ENCODE measurements at places on chromosomes 16 and 17. TPM values are rescaled to one million over a fixed set of nuclear protein-coding genes. Genes with fewer than 3 reads are reported as not detected.

DNA sequence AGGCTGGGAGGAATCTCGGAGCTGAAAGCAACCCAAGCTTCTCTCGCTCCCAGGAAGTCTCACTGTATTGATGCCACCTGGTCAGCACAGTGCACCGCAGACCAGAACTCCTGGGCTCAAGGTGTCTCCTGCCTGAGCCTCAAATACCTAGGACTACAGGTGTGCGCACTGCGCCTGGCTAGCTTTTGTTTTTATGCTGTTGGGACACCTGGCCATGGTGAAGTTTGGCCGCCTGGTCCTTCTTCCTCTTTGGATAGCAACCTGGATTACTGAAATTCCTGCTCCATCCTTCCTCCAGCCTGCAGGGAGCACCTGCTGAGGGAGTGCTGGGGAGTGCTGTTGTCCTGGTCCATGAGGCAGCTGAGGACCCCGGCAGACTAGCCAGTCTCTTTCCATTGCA, 56.6 kb downstream of the COTL1 start:
- DNase-seq = no peak

DNA sequence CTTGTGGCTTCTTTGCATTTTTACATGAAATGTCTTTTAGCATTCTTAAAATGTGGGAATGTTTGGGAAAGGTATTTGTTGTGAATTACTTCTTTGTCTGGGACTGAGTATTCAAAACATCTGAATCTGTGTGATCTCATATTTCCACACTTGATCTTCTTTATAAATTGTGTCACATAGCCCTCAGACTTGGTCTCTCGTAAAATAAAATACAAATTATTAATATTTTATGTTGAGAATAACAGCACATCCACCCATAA, 81.9 kb downstream of the TUBD1 start:
- no peak for DNase-seq

DNA sequence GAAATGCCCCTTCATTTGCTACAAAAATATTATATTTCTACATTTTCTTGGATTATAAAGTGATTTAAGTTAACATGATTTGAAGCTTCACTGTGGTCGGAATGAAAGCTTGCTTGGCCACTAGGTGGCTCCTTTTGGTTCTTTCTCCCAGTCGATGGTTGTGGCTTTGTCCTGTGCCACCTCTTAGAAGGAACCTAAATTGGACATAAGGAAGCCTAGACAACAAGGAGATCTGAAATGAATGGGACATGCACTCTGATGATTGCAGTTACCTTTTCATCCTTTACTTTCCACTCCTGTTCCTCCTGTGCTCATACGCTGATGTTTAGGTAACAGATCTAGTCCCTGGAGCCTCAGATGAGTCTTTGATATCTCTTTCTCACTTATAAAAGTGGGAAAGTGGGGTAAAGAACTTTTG, 39.2 kb downstream of the FTO start:
- DNase-seq = no peak

Gene KRT14
- polyA plus RNA-seq = not detected

DNA sequence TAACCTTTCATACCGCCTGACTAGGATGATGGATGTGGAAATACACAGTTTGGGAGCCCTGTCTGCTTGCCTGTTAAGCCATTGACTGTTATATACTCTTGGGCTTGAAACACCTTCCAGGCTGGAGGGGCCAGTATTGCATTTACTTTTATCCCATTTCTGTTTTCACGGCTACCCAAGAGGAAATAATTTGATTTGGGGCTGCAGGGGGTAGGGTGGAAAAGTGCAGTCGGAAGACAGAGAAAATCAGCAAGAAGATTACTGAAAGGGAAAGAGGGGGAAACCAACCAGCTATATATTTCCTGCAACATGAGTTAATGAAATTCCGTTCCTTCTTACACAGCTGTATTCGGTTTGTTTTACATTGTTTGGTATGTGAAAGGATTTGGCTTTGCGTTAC, 202.5 kb downstream of the CDH13 start:
- no peak for DNase-seq

Gene VMO1
- 0.78 TPM for polyA plus RNA-seq

DNA sequence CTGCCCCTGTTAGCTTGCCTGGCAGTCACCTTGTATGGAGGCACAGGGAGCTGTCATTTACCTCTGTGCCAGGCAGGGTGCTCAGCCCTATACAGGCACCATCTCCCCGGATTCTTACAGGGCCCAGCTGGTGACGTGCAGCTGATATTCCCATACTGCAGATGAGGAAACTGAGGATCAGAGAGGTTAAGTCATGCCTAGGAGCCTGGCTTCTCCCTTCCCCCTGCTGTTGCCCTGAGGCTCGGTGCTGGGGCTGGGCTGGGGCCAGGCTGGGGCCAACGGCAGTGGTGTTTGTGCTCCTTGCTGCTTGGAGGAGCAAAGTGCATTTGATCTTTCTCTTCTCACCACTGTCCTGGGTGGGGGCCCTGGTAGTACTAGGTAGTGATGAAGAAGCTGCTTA, 54.7 kb upstream of the IL34 start:
- no peak for DNase-seq

Gene DYNLRB2
- 7.6 TPM for polyA plus RNA-seq

DNA sequence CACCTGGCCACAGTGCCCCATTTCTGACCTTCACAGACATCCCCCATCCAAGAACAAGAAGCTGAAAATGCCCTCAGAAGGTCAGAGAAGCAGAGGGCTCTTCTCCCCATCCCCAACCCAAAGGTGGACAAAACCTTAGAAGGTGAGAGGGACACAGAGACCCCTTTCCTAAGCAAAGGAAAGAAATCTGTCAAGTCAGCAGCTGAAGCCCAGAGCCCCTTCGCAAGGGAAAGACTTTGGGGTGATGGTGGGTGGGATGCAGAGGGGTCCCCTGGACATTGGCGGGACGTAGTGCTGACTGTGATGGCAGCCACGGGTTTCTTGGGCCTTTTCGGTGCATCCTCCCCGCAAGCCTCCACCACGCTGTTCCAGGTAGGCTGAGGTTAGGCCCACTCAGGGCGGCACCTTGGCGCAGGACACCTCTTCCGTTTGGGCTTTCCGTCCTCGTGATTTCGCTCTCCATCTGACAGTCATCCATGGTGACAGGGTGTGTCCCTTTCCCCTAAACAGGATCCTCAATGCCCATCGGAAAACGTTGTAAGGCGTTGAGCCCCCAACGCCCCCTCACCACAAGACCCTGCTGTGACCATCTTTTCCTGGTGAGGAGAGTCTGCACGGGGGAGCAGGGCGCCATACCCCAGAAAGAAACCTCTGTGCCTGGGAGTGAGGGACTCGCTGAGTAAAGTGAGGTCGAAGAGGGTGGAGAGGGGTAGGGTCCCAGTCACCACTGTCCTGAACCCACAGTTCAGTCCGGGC, 10.7 kb upstream of the GSDMA start:
- no peak for DNase-seq

Gene VTN
- 19.4 TPM for polyA plus RNA-seq

Gene SLC16A11
- polyA plus RNA-seq = 0.53 TPM

DNA sequence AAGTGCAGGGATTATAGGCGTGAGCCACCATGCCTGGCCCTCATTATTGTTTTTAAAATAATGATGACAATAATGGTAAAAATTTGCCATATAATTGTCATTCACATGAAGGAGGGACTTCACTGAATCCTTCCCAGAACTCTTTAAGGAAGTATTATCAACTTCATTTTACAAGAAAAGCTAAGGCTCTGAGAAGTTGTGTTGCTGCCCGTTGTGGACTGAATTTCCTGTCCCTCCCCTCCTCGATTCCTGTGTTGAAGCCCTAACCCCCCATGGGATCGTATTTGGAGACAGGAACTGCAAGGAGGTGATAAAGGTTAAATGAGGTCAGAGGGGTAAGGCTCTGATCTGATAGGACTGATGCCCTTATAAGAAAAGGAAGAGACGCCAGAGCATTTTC, 458.0 kb downstream of the HAPSTR1 start:
- DNase-seq = no peak

Gene GAS7
- 16.9 TPM for polyA plus RNA-seq

DNA sequence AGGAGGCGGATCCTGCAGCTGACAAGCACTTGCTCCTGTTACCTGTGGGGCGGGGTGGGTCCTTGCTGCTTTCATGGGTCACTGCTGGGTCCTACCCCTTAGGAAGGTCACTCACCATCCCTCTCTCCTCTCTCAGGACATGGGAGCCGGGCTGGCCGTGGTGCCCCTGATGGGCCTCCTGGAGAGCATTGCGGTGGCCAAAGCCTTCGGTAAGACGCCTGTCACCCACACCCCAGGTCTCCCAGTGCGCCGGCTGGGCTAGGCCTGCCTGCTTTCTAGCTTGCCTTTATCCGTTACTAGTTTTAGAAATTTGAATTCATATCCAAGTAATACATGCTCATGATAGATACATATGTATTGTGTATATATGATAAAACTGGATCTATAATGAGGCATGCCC, 17.2 kb downstream of the SLC26A11 start:
- no peak for DNase-seq

Gene PRRT2
- polyA plus RNA-seq = 18.1 TPM

DNA sequence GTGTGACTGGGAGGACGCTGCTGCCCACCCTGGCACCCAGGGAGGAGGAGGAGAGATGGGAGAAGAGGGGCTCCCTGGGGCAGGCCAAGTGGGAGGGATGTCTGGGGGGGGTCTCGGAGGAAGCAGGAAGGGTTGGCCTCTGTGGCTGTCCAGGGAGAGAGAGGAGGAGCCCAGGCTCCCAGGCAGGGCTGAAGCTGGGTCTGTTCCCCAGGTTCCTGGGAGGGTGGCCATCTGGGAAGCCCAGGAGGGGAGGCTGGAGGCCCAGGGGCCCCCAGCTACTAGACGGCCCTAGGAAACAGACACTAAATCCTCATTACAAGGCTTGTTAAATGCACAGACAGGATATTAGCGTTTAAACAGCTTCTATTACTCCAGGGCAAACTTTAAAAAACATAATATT, 139.8 kb downstream of the ENGASE start:
- DNase-seq = no peak

DNA sequence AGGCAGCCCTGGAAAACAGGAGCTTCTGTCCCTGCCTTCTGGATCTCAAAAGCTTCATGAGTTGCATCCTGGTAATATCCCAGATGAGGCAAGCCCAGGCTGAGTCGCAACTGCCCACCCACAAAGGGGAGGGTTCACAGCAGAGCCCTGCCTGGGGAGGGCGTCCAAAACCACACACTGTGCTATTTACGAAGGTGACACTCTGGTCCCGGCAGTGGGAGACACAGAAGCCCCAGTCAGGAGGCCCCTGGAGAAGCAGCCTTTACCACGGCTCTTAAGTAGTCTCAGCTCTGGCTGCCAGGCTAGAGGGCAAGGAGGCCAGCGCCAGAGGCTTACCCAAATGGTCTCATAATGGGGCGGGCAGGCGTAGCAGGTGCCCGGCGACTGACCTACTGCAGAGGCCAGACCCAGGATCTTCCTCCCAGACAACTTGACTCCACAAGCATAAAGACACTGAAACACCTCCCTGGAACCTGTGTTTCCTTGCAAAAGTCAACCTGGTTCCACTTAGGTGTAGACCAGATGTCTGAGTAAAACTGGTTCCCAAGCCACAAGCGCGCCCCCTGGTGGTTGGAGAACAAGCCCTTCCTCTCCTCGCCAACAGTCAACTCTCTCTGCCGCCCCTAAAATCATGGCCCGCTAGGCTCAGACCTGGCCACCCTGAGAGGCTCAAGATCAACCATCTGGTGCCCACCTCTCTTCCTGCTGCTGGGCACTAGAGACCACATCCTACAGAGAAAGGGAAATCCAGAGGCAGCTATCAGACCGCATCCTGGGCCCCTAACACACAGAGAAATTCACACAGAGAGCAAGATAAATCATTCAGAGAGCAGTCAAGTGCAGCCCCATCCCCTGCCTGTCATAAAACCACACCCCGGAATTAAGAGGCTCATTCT, 5.2 kb downstream of the AXIN2 start:
- no peak for DNase-seq

- DNase-seq = no peak
These were observed 109.1 kb downstream of the ZFHX3 start for GRCh38 chr16:72938795-72939164.

GRCh38 chr16:87138316-87138715, 178.9 kb downstream of the C16orf95 start:
- DNase-seq = no peak

DNA sequence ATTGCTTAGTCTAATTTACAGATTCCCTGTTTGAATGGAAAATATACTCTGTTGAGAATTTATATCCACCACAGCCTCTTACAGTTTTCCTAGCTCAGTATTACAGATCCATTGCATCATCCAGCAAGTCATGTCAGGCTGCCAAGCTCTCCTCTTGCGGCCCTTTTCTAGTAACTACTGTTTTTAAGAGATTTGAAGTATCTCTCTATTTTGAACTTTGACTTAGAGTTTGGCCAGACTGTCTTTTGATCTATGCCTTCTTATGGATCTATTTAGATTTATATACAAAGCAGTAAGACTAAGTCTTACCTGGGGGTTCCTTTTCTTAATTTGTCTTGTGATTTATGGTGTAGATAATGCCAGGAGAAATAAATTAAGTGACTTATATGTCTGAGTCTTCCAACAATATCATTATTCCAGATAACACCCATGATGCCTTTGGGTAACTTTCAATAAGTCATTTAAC, 53.1 kb upstream of the ABCC11 start:
- DNase-seq = no peak

Gene RASD1
- polyA plus RNA-seq = 0.83 TPM

Gene ANKFN1
- 0.70 TPM for polyA plus RNA-seq

DNA sequence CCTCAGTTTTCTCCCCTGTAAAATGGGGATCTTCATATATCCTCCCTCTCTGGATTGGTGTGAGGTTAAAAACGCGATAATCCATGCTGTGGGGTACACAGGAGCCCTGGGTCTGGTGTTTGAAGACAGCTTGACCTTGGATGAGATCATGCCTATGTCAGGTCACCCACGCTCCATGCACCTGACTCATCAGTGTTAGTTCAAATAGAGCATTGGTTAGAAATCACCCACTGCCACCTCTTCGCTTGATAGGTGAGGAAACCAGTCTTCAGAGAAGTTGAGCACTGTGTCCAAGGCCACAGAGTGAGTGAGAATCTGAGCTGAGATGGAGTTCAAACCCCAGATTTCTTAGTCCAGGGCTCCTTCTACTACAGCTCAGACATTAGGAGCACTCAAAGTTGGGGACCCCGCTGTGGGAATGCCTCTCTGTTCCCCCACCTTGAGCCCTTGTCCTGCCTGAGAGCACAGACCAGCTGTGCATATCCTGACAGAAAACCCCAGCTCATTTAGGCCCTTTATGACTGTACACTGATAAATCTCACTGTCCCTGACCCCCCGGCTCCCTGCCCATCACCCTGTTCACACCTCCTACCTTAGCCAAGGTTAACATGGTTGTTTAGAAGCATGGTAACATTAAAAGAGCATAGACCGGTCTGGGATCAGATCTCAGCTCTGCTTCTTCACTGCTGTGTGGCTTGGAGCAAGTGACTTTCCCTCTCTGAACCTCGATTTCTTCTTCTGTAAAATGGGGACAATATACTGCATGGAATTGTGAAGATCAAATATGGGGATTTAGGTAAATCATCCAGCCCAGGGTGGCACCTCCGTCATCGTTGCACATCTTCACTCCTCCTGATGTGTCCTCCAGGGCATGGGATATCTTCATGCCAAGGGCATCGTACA, 22.4 kb upstream of the LGALS9 start:
- DNase-seq = no peak

Data from renal cortex interstitium (tissue), 15 donors.